ENCODE measurements at places on chromosomes 1 and 21. TPM values are rescaled to one million over a fixed set of nuclear protein-coding genes. Genes with fewer than 3 reads are reported as not detected.
A peak's percentile ranks its signal among the peaks of the same experiment; 100 is the strongest.

Gene C2CD4D
- total RNA-seq: 0.40 TPM

- peaks cover 3% of the 10 kb centered on the region for H3K36me3 ChIP-seq
- H3K27ac ChIP-seq: no peak overlapping the region
- no peak overlapping the region for H3K4me3 ChIP-seq
- H3K27me3 ChIP-seq: peaks cover 2% of the 10 kb centered on the region
- peaks cover 12% of the 10 kb centered on the region for H3K4me1 ChIP-seq
- no peak for DNase-seq
Observed at GRCh38 chr21:45300786-45301520, 13.3 kb upstream of the POFUT2 start.

GRCh38 chr1:95084317-95085176 lies 11.8 kb upstream of the ALG14 start:
- no peaks in the 10 kb centered on the region for H3K36me3 ChIP-seq
- no peaks in the 10 kb centered on the region for H3K27me3 ChIP-seq
- H3K27ac ChIP-seq: no peak overlapping the region
- H3K4me1 ChIP-seq: peaks cover 11% of the 10 kb centered on the region
- no peak overlapping the region for H3K4me3 ChIP-seq
- peak; percentile 3 for DNase-seq

- no peak overlapping the region for H3K27ac ChIP-seq
- H3K4me3 ChIP-seq: no peak overlapping the region
- no peaks in the 10 kb centered on the region for H3K36me3 ChIP-seq
Observed at GRCh38 chr1:192758492-192758891, 50.3 kb upstream of the RGS2 start.

- H3K36me3 ChIP-seq: no peaks in the 10 kb centered on the region
- no peaks in the 10 kb centered on the region for H3K4me1 ChIP-seq
- no peak for DNase-seq
- H3K4me3 ChIP-seq: no peak overlapping the region
Observed at GRCh38 chr1:188218289-188218688, 1389.5 kb downstream of the PLA2G4A start.

Measured in neural crest cell (in vitro differentiated cells).